Hepatocyte (in vitro differentiated cells): ENCODE measurements at places on chromosomes 16 and 17.
A peak's percentile ranks its signal among the peaks of the same experiment; 100 is the strongest.

GRCh38 chr17:71360301-71360700 lies 760.5 kb upstream of the SOX9 start:
- H3K4me3 ChIP-seq: no peak overlapping the region
- H3K4me1 ChIP-seq: peaks cover 4% of the 10 kb centered on the region
- H3K27ac ChIP-seq: no peak overlapping the region
- no peaks in the 10 kb centered on the region for H3K27me3 ChIP-seq
- H3K36me3 ChIP-seq: no peaks in the 10 kb centered on the region

GRCh38 chr16:87416826-87417527 lies 24.8 kb downstream of the MAP1LC3B start:
- H3K4me1 ChIP-seq: peaks cover 6% of the 10 kb centered on the region
- H3K27ac ChIP-seq: no peak overlapping the region
- H3K4me3 ChIP-seq: no peak overlapping the region
- no peaks in the 10 kb centered on the region for H3K36me3 ChIP-seq

- peak; percentile 54 for DNase-seq
- H3K4me1 ChIP-seq: peaks cover 66% of the 10 kb centered on the region
- no peaks in the 10 kb centered on the region for H3K27me3 ChIP-seq
- peak overlapping the region; percentile 81 for H3K27ac ChIP-seq
- H3K36me3 ChIP-seq: no peaks in the 10 kb centered on the region
These were observed 153.4 kb upstream of the GSE1 start for GRCh38 chr16:85459529-85460251.

- no peak overlapping the region for H3K4me3 ChIP-seq
- no peak for DNase-seq
- H3K4me1 ChIP-seq: peaks cover 9% of the 10 kb centered on the region
- no peak overlapping the region for H3K27ac ChIP-seq
- H3K27me3 ChIP-seq: no peaks in the 10 kb centered on the region
These were observed 10.1 kb downstream of the KSR1 start for GRCh38 chr17:27466376-27466742.

DNA sequence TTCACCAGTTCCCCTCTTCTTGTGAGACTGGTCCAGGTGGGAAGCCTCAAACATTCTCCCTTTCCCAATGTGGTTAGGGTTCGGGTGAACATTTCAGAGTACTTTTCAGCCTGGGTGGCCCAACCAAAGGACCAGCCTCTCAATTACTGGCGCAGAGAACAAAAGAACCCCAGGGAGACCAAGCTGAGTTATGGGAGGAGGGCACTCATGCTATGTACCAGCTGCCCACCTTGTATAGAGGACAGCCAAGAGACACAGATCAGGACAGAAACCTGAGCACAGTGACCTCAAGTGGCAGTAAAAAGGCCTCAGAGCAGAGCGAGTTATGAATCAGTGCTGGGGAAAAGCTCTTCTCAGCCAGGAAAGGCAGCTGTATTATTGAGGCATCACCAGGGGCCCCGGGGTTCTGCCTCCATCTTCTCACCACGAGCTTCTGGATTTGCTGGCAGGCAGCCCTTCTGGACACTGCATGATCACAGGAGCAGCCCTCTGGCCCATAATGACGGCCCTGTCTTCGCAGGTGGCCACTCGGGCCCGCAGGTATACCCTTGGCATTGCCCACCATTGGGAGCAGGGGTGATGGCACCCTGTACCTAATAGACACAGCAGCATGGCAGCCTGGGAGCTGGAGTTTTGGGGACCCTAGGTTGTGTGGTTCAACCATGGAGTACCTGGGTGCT lies 3.8 kb downstream of the G6PC3 start:
- DNase-seq: no peak
- H3K27me3 ChIP-seq: no peaks in the 10 kb centered on the region
- H3K4me1 ChIP-seq: peaks cover 29% of the 10 kb centered on the region
- H3K27ac ChIP-seq: no peak overlapping the region
- H3K4me3 ChIP-seq: no peak overlapping the region

DNA sequence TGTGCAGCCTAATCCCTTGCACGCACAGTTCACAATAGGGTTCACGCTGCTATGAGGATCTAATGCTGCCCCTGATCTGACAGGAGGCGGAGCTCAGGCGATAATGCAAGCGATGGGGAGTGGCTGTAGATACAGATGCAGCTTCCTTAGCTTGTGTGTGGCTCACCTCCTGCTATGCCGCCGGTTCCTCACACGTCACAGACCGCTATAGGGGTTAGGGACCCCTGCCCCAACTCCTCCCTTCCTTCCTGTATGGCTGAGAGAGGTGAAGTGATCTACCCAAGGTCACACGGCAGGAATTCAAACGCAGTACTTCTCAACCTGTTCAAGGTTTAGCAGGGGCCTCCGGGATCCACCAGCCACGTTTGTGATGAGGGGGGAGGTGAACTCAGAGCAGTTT lies 13.4 kb upstream of the PLLP start:
- no peaks in the 10 kb centered on the region for H3K36me3 ChIP-seq
- peaks cover 3% of the 10 kb centered on the region for H3K4me1 ChIP-seq
- no peaks in the 10 kb centered on the region for H3K27me3 ChIP-seq
- no peak for DNase-seq
- H3K4me3 ChIP-seq: no peak overlapping the region
- no peak overlapping the region for H3K27ac ChIP-seq

DNA sequence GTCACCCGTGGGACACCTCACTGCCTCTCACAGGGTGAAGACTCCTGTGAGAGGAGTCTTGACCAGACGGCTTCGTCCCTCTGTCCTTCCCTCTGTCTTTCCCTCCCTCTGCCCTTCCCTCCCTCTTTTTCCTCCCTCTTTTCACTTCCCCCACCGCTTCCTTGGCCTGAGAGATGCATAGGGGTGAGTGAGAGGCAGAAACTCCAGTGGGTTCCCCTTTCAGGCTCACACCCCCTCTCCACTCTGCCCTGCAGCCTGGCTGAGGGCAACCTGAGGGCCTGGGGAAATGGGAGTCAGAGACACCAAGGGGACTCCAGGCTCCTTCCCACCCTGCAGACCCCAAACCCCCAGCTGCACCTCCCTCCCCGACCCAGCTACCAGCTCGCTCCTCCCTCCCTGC lies 14.6 kb upstream of the KRT17 start:
- peaks cover 19% of the 10 kb centered on the region for H3K4me1 ChIP-seq
- H3K36me3 ChIP-seq: no peaks in the 10 kb centered on the region
- H3K4me3 ChIP-seq: no peak overlapping the region
- no peak overlapping the region for H3K27ac ChIP-seq
